ENCODE measurements at places on chromosomes 3 and 15.

DNA sequence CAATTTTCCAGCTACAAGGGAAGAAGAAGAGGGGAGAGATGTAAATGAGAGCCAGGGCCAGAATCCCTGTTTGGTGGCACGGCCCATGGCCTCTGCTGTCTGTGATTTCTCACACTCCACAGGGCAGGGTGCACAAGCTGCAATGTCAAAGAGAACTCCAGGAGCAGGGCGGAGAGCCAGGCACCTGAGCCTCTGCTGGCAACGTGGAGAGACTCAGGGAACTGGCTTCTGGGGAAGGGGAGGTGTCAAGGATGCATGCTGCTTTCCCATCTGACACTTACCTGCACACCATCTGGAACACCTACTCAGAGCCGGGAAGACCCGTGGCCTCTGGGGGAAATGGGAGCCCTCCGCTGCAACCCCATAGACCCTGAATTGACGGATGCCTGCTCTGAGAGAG is 507.5 kb upstream of the NR2F2 start:
- DNase-seq = no peak

DNA sequence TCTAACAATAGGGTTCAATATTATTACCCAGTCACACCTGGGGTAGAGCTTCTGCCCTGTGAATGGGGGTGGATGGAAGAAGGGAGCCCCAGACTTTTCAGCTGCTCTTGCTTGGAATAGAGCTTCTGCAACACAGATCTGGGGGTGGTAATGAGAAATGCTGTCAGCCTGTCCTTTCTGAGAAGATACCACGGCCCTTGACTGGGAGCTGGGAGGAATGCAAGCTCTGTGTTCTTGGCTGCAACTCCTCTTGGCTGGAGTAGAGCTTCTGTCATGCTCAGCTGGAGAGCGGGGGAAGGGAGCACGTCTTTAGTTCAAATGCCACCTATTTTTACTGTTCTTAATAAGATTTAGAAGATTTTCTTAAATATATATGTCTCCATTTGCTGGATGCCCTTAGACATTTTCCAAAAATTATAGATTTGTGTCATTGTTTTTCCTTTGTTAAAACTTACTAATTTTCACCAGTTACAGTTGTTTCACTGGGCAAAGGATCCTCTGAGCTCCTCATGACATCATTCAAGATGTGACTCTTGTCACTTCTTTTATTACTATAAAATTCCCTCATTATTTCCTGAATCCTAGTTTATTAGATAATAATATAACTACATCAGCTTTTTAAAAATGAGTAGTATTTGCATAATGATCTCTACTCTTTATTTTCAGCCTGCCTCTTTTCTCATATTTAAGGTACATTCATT is 180.0 kb upstream of the TGFBR2 start:
- DNase-seq = peak; percentile 24

GRCh38 chr3:174229916-174230315 is 629.2 kb upstream of the NAALADL2 start:
- no peak for DNase-seq

DNA sequence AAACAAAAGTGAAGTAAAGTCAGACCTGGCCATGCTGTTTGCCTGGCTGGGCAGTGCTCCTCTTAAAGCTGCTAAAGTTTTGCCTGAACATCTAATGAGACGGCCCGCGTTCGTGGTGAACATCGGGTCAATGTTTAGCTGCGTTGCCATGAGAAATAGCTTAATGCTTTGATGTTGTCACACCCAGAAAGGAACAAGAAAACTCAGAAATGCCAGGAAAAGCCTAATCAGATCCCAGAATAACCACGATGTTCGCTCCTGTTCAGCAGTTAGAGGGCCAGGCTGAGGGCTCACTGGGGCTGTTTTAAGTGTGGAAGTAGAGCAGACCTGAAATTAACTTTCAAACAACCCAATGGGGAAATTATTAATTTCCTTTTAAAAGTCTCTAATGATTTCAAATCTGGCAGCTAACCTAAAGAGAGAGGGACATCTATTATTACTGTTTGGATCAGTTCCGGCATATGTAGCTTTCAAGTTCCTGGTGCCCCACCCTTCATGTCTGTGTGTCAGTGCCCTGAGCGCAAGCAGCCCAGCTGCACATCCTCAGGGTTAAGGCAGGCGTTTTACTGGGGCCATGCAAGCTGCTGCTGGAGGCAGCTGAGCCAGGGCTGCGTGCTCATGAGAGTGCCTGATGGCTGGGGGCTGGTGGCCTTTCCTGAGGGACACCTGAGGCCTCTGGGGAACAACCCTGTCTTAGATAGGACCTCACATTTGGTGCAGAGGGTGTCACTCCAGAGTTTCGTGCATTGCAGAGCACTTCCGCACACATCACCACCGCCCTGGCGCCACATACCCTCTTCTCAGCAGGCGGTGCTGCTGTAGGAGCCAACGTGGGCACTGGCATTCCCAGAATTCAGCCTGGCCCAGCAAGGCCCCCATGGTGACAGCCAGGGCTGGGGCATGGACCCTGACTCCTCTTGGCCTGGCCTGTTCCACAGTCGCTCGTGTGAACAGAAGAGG is 76.6 kb downstream of the LRRK1 start:
- no peak for DNase-seq

GRCh38 chr3:28777806-28778475 is 429.3 kb upstream of the AZI2 start:
- no peak for DNase-seq

DNA sequence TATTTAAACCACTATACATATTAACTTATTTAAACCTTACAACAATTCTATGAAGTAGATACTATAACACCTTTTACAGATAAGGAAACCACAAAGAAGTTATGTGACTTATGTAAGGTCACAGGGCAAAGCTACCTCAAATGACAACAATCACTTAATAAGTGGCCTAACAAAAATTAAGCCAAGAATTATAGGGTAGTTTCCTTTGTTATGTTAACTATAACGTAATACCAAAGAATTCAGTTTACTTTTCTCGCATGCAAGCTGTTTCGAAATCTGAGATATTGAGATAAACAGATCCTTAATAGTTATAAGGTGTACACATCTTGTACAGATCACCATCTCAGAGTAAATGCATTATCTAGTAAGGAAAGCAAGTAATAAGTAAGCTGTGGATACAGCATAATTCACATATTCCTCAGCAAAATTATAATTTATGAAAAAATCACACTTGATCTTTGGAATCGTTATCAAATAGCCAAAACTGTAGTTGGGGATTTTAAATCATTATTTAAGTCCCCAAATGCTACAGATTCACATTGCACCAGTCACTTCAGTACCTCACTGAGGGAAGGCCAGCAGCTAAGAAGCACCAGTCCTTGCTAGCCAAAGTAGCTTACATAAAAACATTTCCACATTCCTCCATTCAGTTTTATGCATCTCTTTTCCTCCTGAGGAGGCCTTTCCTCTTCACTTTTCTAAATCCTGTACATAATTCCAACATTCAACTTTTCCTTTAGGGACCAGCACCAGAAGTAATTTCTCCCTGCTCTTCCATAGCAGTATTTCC is 226.8 kb downstream of the TBC1D5 start:
- no peak for DNase-seq
